ENCODE measurements at places on chromosomes 5 and 9.

DNA sequence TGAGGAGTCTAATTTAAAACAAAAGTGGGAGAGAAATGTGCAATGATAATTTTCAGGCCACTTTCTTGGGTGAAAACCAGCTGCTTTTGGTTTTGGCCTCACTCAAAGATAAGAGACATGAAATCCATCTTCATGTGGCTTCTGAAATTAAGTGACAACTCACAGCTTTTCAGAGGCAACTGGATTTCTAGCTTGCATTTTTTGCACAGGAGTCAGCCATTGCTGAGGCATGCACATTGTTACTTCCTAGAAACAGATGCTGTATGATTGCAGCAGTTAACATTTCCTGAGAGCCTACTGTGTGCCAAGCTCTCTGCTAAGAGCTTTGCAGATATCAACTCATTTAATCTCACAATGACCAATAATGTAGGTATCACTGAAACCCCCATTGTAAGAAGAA lies 562.6 kb downstream of the NR2F1-AS1 start:
- no peak for DNase-seq

- no peak for DNase-seq
Observed at GRCh38 chr5:143106174-143106573, 297.3 kb downstream of the NR3C1 start.

DNA sequence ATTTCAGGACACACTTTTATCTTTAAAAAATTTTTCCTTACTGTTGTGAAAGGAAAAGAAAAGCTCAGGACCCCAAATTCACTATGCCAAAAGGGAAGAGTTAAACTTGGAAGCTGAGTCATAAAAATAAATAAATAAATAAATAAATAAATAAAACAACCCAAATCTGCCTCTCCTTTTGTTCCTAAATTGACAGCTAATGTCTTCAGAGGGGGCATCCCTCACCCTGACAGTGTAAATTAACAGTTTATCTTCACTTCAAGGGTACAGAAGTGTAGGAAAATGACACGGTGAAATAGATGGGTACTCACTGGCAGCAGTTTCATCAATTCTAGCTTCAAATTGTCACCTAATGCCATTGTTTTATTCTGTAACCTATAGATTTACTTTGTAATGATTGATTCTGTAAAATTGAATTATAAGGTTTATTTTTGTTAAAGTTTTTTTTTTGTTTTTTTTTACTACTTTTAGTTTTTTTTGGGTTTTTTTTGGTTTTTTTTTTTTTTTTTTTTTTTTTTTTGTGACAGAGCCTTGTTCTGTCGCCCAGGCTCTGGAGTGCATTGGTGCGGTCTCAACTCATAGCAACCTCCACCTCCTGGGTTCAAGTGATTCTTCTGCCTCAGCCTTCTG lies 18.5 kb upstream of the ANXA1 start:
- DNase-seq: no peak

- no peak for DNase-seq
Observed at GRCh38 chr9:109381011-109381729, 60.3 kb upstream of the EPB41L4B start.

- DNase-seq: no peak
Observed at GRCh38 chr9:116178481-116179211, 25.1 kb downstream of the PAPPA start.

- no peak for DNase-seq
Observed at GRCh38 chr5:168137265-168137664, 154.2 kb upstream of the WWC1 start.

- DNase-seq: no peak
Observed at GRCh38 chr5:41093803-41094202, 22.7 kb upstream of the MROH2B start.

- no peak for DNase-seq
Observed at GRCh38 chr5:32503261-32503660, 58.7 kb upstream of the ZFR start.

DNA sequence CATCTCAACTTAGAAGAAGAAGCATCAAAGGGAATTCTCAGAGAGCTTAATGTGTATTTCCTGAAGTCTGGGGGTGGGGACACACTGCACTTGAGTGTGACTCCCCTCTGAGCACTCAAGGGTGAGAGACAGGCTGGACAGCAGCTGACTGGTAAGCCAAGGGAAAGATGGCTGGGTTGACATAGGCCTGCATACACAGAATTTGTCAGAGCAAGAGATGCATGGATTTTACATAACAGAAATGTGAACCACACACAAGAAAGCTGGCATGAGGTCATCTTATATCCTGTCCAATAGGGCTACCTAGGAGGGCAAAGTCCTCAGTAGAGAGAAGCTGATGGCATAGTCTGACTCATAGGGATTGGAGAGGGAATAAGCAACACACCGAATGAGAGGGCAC lies 114.3 kb upstream of the EPB41L4A start:
- DNase-seq: no peak

DNA sequence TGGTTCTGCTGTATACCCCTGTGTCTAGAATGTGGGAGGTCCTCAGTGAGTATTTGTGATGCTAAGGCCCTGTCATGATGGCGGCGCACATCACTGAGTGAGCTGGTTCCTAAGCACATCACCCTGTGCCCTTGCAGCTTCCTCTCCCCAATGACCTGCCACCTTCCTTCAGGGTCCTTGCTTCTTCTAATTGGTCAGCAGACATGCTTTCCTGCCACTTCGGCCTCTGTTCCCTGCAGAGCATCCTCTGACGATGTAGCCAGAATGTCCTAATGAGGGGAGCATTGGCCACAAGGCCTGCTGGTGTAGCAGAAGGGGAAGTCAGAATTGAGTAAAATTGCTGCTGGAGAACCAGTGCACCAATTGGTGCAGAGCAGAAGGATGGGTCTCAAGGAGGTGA lies 31.1 kb upstream of the ANGPTL2 start:
- DNase-seq: no peak

- DNase-seq: peak; percentile 37
Observed at GRCh38 chr5:57175551-57176309, 1.9 kb downstream of the GPBP1 start.

DNA sequence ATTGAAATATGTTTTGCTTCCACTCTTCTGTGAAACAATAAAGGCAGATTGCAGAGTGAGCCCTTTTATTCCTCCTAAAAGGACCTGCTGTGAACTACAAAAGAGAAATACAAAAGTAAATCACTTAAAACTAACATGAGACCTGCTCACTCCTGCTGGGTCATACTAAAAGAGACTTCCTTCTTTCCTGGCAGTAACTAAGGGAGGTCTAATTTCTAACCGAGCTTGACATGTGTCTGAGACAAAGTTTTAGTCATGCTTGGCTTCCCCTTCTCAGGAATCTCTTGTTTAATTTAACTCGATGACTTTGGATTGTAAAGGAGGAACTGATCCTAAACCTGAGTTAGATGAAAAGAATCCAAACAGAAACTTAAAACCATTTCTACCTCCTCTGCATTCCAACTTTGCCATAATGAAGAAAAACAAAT lies 86.4 kb upstream of the CDH6 start:
- no peak for DNase-seq

DNA sequence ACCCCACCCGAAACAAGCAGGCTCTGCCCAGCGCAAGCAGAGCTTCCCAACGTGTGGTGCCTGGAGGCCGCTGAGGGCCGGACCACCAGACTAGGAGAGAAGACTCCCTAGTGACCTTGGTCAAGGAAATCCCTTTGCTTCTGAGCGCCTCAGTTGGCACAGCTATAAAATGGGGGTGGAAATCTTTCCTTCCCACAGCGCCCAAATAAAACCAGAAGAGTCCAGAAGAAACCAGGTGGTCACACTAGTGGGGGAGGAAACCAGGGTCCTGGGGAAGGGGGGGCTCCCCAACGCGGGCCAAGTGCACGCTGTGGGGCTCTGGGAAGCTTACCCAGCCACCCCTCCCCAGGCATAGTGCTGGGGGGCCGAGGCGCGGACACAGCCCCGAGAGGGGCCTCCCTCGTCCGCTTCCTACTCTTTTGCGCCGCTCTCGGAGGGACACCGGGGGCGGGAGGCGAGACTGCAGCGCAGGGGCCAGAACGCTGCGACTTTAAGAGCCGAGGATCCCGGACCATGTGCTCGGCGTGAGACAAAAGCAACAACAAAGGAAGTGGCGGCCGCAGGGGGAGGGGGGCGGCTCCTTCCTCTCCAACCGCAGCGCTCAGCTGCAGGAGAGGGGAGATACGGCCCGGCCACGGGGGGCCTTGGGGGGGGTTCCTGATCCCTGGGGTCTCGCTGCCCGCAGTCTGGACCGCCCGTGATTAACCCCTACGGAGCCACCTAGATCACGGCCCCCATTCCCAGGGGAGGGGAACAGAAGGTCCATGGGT lies 885 bp downstream of the RNF44 start:
- peak; percentile 90 for DNase-seq

DNA sequence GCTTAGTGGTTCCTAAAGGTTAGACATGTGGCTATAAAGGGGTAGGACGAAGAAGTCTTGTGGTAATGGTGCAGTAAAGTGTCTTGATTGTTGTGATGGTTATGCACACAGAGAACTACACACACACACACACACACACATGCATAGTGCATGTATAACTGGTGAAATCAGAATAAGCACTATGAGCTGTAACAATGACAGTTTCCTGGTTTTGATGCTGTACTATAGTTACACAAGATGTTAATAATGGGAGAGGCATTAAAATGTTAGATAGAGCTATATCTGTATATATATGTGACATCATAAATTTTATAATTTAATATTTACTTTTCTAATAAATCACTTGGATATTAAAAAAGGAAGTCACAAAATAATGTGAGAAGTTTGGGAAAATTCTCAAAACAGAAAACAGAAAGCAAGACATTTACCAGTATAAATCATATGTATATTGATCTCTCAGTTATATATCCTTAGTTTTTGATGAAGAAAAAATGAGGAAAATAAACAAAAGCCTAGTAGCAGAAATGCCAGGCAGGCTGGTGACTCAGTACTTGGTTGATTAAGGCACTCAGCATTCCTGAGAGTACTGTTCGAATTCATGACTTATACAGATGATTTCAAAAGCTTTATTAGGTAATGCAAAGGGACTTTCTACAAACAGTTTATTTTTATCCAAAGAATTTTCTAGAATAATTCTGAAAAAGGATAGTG lies 350.5 kb upstream of the DAB2 start:
- DNase-seq: no peak

DNA sequence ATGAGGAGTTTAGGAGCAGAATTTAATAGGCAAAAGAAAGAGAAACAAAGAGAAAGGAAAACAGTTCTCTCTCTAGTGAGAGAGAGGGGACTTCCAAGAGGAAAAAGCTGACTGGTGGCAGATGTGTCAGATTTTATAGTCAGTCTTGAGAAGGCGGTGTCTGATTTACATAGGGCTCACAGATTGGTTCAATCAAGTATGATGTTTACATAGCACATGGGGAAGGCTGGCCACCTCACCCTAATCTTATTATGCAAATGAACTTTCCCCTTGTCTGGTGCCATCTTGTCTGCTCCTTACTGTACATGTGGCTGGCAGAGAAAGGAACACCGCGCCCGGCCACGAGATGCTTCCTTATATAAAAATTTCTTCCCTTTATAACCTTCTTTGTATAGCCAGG lies 24.7 kb downstream of the UNC13B start:
- no peak for DNase-seq

GRCh38 chr9:101736717-101737116 lies 1.7 kb downstream of the GRIN3A start:
- DNase-seq: no peak

DNA sequence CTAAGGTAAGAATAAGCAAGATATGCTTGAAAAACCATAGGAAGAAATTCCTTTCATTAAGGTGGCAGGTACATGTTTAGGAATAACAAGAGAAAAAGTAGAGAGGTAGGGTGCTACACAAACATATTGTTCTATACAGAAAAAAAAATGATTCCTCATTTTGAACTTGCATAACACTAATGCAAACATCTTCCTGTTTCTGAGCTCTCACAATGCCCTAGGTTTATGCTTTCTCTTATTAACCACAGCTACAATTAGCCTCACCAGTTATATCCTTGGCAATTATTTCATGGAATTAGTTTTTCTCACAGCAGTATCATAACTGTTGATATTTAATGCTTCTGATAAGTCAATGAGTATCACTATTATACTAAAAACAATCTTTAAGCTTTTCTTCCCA lies 20.7 kb downstream of the CEMIP2 start:
- DNase-seq: no peak

GRCh38 chr5:71932655-71933338 lies 174.5 kb upstream of the MAP1B start:
- DNase-seq: no peak

DNA sequence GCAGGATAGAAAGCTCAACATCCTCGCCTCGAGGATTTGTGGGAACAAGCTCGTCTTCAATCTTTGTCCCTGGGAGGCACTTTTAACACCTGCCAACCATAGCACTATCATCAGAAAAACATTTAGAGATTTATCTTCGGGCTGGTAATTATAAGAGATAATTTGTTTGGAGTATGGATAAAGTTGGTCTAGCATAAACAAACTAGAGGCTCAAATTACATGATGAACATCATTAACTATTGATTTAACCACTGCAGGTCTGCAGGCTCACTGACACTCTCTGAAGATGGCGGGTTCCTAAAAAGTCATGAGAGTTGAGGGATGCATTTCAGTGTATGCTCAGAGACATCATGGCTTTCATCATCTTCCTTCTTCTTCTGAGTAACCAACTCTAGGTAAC lies 25.8 kb upstream of the PCA3 start:
- DNase-seq: no peak

- DNase-seq: no peak
Observed at GRCh38 chr9:113462781-113463286, 693 bp upstream of the RGS3 start.

- no peak for DNase-seq
Observed at GRCh38 chr5:177269976-177270375, 33.5 kb downstream of the RAB24 start.

DNA sequence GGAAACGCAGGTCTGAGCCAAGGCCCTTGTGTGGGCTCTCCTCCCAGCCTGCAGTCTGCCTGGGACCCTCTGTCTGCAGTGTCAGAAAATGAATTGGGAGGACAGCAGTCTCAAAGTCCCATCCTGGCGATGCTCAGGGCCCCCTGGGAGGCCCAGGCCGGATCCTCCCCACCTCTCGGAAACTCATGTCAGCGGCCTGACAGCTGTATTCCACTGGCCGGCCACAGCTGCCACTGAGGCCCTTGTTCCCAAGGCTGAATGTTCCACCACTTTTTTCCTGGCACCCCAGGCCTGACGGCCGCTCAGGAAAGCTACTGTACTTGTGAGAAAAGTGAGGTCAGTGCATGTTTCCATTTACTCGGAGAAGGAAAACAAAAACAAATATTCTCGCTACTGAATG lies 180.0 kb downstream of the FGF18 start:
- DNase-seq: no peak

- DNase-seq: no peak
Observed at GRCh38 chr5:146906803-146907202, 28.2 kb upstream of the PPP2R2B start.

GRCh38 chr5:40991981-40992559 lies 79.1 kb downstream of the MROH2B start:
- DNase-seq: no peak

DNA sequence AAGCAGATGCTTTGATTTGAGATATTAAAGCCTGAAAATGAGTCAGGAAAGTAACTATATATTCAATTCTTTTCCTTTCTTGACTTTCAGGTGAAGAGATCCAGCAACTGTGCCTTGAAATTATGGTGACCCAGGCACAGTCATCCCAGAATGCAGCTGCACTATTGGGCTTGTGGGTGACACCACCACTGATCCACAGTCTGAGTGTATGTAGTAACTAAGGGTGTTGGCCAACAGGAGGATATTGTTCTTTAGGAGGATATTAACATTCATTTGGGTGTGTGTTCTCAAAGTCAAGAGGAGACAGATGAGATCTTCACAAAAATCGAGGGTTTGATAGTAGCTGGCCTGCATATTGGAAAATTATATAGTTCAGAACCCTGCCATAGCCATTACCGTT lies 53.2 kb downstream of the HACD4 start:
- no peak for DNase-seq

- DNase-seq: no peak
Observed at GRCh38 chr5:92711956-92712355, 869.1 kb downstream of the NR2F1-AS1 start.

GRCh38 chr9:109579191-109579948 lies 81.3 kb upstream of the PTPN3 start:
- no peak for DNase-seq

Data from CD4-positive, alpha-beta T cell (primary cell).